ENCODE measurements at places on chromosomes 16 and 17.

GRCh38 chr16:57694725-57695679, at the start of gene DRC7:
TSS of gene DRC7 (plus strand) at chr16:57694806. CDS start at chr16:57697950, 3,144 bp downstream.
- DNase-seq = peak; percentile 17

- DNase-seq = no peak
Measured at GRCh38 chr16:27879601-27880247, 183.8 kb downstream of the GSG1L start.

- DNase-seq = no peak
Measured at GRCh38 chr17:57624386-57624785, 120.7 kb downstream of the CCDC182 start.

DNA sequence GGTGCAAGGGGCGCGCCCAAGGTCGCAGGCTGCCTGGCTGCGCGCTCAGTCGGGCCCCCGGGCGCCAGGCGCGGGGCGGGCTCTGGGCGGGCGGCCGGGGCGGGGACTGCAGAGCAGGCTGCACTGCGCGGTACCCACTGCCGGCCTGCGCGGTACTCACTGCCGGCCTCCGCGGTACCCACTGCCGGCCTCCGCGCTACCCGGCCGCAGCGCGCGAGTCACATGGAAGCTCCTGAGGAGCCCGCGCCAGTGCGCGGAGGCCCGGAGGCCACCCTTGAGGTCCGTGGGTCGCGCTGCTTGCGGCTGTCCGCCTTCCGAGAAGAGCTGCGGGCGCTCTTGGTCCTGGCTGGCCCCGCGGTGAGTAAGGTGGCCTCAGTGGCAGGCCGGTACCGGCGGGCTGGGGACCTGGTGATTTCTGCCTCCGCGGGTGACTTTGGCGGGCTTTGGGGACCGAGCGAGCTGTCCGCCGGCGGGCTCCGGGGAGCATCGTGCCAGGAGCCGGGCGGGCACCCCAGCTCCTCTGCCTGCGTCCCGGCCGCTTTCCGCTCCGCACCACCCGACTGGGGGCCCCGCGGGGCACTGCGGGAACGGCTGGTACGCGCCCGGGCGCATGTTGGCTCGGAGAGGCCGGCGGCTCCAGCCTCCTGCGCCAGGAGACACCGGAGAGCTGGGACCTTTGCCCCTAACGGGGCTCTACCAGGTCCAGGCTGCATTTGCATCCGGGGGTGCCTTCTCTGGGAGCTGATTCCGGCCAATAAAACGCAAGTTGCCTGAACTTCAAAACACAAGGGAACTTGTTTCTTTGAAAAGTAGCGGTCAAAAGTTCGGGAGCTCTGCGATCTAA, at the start of gene SLC47A1:
Gene SLC47A1, plus strand, starts transcription at position 137 of the 844 bp plus-strand sequence. Its CDS starts 86 bp downstream, at position 223.
- DNase-seq = peak; percentile 0

DNA sequence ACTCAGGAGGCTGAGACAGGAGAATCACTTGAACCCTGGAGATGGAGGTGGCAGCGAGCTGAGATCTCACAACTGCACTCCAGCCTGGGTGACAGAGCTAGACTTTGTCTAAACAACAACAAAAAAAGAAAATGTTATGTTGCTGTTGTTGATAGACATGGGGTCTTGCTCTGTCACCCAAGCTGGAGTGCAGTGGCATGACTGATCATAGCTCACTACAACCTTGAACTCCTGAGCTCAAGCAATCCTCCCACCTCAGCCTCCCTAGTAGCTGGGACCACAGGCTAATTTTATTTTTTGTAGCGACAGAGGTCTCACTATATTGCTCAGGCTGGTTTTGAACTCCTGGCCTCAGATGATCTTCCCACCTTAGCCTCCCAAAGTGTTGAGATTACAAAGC, 20.0 kb downstream of the FBXO47 start:
- DNase-seq = no peak

- no peak for DNase-seq
Measured at GRCh38 chr16:26118575-26118974, 426.8 kb downstream of the HS3ST4 start.

DNA sequence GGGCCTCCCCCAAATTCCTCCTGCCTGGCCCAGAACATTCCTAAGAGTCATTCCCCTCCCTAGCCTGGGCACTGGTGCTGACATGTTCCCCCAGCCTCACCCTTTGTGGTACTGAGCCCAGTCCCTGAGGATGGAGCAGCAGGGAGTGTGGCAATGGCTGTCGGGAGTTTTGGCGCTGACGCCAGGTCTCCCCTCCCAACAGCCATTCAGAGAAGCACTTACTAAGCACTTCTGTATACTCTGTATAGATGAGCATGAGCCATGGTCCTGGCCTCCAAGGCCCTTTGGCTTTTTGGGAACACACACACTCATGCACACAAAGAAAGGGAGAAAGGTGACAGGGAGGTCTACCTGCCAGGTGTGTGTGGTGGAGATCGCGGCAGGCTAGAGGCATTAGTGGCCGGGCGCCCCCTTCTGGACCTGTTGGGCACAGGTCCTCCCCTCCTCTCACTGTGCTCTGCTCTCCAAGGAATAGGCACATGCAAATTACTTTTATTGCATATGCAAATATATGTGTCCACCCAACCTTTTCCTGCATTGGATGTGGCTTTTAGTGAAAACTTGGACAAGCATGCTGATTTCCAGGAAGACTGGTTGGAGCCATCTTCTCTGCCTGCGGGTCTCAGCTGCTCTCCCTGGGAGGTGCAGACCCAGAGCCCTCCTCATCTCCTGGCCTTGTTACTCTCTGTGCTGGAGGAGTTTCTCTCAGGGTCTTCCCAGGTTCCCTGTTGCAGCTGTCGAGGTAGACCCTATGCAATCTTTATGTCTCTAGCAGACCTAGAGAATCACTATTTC, 17.4 kb upstream of the C17orf107 start:
- DNase-seq = peak; percentile 71

DNA sequence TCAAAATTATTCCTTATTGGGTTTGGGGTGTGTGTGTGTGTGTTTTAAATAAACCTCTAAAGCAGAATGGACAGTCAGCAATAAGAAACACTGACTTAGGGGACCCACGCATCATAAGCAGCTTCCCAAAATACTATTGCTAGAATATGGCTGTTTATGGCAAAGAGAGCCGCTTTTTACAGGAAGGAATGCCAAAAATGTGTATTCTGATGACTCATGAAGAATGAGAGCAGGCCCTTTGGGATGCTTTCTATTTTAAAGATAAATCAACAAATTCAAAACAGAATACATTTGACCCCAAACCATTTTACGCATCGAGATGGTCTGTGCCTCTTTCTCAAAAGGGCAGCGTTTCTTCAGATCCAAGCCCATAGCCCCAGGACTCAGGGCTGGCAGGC, 37.5 kb downstream of the ARHGAP17 start:
- no peak for DNase-seq

GRCh38 chr16:28140788-28141618, 70.8 kb downstream of the XPO6 start:
- DNase-seq = no peak

DNA sequence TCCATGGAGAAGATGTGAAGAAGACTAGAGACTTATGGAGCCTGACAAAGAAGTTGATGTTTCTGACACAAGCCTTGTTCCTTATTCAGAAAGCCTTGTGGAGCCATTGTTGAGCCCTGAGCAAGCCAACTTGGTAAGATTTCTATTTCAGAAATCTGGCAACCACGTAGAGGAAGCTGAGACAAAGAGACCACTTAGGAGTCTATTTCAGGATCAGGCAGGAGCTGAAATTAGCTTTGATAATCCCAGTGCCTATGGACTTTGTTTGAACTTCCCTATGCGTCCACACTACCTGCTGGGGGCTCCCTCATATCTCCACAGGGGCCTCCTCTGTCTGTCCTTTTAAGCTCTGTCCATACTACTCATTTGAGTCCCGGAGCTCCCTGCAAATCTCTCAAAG, 540.0 kb upstream of the GOT2 start:
- DNase-seq = no peak

- no peak for DNase-seq
Measured at GRCh38 chr17:48497103-48497502, 33.7 kb downstream of the HOXB1 start.

DNA sequence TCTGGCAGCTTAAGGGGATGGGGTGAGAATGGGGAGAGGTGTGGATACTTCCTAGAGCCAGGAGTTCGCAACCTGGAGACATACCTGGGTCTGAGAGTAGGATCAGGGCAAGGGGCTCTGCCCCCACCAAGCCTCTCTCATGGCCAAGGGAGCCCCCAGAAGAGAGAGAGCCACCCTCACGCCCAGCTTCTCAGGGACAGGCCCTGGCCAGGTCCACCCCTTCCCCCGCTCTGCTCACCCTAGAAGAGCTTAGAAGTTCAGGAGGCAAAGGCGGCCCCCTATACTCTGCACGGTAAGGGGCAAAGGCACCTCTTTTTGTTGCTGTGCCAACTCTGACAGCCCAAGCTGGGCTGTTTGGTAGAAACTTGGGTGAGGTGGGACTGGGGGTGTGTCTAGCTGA, 69.3 kb upstream of the TMEM97 start:
- DNase-seq = no peak

GRCh38 chr17:67850991-67851631, 25.8 kb downstream of the BPTF start:
- no peak for DNase-seq

- DNase-seq = no peak
Measured at GRCh38 chr16:4628283-4628682, 3.7 kb downstream of the MGRN1 start.

DNA sequence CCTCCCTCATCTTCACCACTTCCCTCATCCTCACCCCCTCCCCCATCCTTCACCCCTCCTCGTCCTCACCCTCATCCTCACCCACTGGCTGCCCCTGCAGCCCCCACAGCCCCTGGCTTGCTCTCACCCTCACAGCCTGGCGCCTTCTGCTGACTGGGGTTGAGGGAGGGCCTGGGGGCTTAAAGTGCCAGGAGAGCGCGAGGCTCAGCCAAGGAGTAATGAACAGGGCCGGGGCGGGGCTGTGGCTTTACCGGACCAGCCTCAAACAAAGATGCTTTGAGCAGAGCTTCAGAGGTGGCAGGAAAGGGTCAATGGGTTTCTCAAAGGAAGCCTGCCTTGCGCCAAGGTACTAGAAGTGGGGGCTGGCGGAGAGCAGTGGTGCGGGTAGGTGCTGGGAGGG, at the start of gene PRSS33:
Gene PRSS33, minus strand, starts transcription at position 155 of the 400 bp plus-strand sequence. CDS start 1,013 bp downstream, outside the sequence.
- DNase-seq = no peak

GRCh38 chr17:13306310-13306962, 288.6 kb upstream of the ELAC2 start:
- no peak for DNase-seq

- DNase-seq = no peak
Measured at GRCh38 chr17:49760932-49761558, 2.9 kb downstream of the FAM117A start.

DNA sequence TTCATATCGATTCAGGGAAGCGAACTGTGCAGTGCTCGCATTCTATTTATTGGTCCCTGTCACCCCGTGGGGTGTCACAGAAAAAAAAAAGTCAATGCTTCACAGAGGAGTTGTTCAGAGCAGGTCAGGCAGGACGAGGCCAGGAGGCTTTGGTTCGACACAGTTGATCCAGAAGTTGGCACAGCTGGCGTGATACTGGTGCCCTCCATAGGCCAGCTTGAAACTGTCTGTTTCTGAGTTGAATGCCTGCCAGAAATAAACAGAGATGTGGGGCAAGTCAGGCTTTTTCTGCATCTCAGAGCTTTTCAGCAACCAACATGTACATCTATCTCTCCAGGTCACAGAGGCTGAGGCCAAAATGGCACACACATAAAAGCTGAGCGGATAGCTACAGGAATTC, 29.1 kb downstream of the DUSP14 start:
- DNase-seq = no peak

GRCh38 chr16:82031116-82032084, 3.7 kb upstream of the HSD17B2 start:
- DNase-seq = no peak

DNA sequence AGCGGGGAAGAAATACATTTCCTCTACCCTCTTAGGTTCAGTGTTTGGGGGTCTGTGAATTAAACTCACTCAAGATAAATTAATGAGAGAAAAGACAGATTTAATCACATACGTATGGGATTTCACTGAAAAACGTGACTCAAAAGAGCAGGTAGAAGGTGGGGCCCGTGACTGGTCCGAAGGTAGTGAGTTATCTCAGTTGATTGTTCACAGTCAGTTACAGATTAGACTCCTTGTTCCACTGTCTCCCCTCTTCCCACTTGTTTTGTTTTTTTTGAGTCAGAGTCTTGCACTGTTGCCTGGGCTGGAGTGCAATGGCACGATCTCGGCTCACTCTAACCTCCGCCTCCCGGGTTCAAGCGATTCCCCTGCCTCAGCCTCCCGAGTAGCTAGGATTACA, 301.2 kb downstream of the SEC14L1 start:
- DNase-seq = no peak

DNA sequence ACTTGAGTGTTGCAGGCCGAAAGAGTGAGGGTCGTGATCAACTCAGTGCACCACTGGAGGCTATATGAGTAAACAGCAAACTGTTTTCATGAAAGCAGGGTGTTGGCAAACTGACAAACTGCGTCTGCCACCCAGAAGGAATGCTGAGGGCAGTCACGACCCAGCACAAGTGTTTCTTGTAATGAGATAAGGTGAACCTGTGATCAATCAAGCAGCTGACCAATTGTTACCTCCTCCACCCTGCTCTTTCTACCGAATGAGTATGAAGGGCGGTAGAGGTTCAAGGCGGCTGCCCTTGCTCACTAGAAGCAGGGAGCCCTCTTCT, 5.5 kb upstream of the SRL start:
- DNase-seq = no peak

DNA sequence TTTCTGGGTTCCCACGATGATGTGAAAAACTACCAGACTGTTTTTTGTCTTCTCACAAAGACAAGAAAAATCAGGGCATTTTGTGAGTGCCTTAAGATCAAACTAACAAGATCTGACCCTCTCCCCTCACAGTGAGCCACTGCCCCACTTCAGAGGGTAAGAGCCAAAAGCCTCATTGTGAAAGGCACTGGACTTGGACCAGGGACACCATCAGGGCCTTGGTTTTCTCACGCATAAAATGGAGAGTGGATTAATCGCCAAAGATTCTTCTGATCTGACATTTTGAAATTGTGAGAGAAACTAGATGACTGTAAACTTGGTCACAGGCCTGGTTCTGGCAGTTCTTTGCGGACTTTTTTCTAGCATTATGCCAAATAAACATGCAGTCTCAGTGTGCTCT, 21.0 kb upstream of the ENDOV start:
- no peak for DNase-seq

DNA sequence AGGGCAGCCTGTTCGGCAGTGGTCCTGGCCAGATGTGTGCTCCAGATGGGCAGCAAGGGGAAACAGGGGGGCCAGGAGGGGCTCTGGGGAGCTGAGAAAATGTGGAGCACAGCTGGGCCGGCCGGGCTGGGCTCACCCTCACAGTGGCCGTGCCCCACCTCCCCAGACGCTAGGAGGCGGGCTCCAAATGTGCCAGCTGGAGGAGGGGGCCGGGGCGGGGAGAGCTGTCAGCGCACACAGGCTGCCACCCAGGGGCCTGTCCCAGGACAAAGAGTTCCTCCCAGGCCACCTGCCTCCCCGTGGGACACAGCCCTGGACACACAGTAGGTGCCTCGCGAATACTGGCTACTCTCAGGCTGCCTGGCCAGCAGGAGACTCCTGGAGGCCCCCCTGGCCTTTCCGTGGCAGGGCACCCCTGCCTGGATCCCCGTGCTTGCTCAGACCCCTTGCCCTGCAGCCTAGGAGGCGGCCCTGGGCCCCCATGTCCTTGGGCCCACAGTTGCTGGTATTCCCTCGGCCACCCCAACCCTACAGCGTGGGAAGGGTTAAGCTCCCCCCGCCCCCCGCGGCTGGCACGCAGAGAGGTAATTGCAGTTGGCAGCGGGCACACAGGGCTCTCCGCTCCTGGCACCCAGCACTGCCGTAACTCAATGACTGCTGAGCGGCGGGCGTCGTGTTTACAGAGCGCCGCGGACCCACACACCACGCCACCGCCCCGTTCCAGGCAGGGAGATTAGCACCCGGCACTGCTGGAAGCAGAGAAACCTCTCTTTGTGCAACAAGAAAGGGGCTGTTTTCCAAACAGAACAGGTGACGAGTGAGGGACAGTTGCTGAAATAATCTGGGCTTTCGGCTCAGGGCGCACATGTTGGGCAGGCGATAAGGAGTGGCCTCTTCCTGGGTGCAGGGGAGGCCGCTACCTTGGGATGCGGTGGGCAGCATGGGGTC, 32.2 kb downstream of the BAHCC1 start:
- DNase-seq = peak; percentile 37

Data from DMS79 treated with DMSO at 0.1 percent for 48 hours (cell line).